ENCODE measurements at places on chromosomes 7 and 10.

DNA sequence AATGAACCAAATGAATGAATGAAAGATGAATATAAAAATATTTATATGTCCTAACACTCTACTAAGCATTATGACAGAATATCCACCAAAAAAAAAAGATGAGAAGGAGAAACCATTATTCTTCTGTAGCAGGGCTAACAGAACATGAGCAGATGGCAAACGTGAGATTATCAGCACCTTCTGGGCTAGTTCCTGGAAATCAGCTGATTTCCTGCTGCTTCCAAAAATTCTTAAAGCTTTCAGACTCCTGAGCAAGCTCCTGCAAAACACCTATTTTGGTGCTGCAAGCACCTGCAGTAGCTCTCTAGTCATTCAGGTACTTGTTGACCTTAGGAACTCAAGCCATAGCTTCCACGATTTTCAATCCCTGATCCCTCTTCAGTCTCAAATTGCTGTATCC is 51.8 kb downstream of the NPSR1 start:
- DNase-seq, result no peak

DNA sequence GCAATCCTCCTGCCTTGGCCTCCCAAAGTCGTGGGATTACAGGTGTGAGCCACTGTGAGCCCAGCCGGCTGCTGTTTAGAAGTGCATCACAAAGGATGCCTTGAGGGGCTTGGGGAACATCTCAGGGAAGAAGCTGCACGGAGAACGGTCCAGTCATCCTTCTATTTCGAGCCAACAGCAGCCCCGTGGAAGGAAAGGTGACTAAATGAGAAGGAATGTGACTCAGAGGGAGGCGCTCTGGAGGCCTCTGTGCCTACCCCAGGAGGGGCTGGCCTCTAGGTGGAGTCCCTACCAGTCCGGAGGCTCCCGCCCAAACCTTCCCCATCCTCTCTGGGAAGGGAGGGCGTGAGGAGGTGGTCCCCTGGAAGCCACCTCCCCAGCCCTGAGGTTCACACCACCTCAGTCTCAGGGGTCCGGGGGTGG is 76.2 kb downstream of the CTBP2 start:
- DNase-seq, result no peak

- peak; percentile 46 for DNase-seq
Observed at GRCh38 chr10:3192856-3193635, 20.5 kb upstream of the PITRM1 start.

DNA sequence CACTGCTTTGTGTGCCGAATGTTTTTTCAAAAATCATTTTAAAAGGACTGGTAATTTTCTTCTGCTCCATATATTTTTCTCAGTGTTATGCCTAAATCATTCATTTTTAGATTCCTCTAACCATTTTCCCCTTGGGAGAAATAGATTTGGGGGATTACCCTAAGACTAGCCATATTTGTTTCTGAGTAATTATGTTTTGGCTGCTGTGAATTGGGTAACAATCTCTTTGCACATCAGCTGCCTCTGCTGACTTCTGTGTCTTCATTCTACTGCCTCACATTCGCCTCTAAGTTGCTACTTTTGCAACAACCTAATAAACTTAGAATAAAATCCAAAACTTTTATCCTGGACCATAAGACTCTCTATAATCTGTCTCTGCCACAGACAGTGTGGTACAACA is 18.5 kb upstream of the MRC1 start:
- no peak for DNase-seq

DNA sequence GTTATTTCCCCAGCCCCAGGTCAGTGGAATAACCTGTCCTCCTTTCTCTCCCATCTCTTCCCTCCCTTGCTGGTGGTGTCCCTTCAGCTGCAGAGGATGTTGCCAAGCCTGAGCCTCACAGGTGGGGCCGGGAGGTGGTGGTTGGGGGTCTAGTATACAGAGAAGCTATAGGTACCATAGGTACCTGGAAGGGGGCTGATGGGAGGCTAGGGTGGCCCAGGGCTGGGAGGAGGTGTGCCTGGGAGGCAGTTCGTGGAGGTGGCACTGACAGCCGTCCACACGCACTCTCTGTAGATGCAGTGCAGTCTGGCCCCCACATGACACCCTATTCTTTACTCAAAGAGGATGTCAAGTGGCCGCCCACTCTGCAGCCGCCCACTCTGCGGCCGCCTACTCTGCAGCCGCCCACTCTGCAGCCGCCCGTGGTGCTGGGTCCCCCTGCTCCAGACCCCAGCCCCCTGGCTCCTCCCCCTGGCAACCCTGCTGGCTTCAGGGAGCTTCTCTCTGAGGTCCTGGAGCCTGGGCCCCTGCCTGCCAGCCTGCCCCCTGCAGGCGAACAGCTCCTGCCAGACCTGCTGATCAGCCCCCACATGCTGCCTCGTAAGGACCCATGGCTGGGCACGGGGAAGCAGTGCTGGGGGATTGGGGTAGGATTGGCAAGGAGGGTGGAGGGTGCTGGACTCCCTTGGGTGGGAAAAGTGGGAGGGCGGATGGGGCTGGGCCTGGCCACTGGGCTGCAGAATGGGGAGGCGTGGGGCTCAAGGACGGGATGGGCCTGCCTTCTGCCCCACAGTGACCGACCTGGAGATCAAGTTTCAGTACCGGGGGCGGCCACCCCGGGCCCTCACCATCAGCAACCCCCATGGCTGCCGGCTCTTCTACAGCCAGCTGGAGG is 9.5 kb downstream of the IRF5 start:
- DNase-seq, result no peak

GRCh38 chr10:2980791-2981360 is 86.5 kb upstream of the PFKP start:
- no peak for DNase-seq

- DNase-seq, result no peak
Observed at GRCh38 chr10:8064436-8064835, 9.9 kb downstream of the GATA3 start.

DNA sequence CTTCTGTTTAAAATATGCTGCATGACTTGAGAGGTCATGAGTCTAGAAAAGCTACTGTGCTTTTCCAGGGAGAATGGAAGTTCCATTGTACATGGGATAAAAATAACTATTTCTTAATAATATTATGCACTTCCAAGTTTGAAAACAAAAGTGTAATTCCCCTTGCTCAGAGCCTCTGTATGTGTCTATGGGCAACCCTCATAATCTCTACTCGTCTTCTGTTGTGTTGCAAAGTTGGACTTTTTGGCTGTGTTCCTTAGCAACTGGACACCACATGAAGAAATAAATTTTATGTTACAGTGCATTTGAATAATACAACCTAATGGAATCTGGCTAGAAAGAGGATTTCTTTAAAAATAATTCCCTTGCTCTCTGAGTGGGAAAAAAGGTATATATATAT is 242.6 kb downstream of the TWIST1 start:
- no peak for DNase-seq

- no peak for DNase-seq
Observed at GRCh38 chr7:45726883-45727282, 146.0 kb downstream of the CCDC201 start.

GRCh38 chr7:144632724-144633123 is 203.1 kb downstream of the TPK1 start:
- DNase-seq, result no peak

DNA sequence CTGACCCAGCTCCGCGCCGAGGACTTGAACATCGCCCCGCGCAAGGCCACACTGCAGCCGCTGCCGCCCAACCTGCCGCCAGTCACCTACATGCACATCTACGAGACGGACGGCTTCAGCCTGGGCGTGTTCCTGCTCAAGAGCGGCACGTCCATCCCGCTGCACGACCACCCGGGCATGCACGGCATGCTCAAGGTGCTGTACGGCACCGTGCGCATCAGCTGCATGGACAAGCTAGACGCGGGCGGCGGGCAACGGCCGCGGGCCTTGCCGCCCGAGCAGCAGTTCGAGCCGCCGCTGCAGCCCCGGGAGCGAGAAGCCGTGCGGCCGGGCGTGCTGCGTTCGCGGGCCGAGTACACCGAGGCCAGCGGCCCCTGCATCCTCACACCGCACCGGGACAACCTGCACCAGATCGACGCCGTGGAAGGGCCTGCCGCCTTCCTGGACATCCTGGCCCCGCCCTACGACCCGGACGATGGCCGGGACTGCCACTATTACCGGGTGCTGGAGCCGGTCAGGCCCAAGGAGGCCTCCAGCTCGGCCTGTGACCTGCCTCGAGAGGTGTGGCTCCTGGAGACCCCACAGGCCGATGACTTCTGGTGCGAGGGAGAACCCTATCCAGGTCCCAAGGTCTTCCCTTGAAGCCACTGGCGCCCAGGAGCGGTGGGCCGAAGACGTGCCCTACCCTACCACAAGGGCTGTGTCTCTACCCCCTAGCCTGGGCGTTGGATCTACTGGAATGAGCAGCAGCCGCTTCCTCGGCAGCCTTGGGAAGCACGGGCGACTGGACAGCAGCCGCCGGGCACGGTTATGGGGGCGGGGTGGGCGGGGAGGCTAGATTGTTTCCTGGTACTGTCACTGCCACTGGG is 945 bp downstream of the ADO start:
- no peak for DNase-seq

GRCh38 chr10:73888514-73888913 is 14.2 kb upstream of the CAMK2G start:
- no peak for DNase-seq

DNA sequence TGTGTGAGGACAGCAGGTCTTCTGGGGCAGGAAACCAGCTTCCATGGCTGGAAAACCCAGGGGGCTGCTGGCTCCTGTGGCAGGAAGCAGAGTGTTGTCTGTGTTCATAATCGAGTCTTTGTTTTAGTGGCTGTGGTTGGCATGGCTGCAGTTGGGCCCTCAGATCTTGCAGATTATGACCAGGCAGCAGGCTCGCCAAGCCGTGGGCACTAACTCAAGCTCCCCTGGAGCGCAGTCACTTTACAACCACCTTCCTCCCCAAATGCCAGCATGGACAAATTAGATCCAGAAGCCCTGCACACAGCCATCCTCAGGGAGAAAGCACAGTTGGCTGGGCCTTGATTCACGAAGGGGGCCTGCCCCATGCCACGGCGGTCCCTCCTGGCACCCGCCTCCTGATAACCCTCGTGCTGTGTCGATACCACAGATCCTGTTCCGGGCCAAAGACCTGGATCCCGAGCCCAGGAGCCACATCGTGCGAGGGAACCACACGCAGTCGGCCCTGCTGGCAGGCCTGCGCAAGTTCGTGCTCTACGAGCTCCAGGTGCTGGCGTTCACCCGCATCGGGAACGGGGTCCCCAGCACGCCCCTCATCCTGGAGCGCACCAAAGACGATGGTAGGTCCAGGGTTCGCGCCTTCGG is 552.5 kb upstream of the FOXK1 start:
- no peak for DNase-seq

DNA sequence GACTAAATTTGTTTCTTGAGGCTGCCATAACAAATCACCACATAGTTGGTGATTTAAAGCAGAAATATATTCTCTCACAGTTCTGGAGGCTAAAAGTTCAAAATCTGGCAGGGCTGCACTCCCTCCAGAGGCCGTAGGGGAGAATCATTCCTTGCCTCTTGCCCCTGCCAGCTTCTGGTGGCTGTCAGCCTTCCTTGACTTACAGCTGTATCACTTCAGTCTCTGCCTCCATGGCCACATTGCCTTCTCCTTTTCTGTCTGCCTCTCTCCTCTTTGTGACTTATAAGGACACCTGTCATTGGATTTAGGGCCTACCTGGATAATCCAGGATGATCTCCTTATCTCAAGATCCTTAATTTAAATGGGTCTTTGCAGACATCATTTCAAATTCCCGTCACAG is 5.8 kb upstream of the LRRC4 start:
- no peak for DNase-seq

DNA sequence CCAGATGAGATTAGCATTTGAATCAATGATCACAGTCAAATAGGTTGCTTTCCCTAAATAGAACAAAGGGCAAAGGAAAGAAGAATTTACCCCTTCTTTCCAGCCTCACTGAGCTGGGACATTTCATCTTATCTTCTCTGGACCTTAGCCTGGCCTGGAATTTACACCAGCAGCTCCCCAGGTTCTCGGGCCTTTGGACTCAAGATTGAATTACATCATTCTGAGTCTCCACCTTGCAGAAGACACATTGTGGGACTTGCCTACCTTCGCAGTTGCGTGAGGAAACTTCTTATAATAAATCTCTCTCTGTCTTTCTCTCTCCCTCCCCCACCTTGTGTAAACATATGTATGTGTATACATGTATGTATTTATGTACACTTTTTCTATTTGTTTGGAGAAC is 732.4 kb downstream of the IPMK start:
- DNase-seq, result no peak

GRCh38 chr10:49737474-49738201 is 24.5 kb downstream of the OGDHL start:
- no peak for DNase-seq

GRCh38 chr7:151686826-151687225 is 167.1 kb upstream of the RHEB start:
- DNase-seq, result no peak

DNA sequence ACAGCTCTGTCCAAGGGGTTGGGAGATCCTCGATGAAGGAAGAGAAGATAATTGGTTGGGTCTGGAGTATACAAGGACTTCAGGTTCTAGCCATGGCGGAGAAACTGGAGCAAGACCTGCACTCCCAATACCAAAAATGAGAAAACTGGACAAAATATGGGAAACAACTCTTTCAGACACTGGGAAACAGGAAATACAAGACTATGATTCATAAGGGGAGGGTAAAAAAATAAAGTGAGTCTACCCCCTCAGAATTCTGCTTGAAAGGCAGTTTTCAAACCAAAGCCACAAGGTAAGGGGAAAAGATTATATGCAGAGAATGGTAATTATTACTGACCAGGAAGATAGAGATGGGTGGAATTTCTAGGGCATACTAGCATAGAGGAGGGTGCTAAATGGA is 10.2 kb upstream of the SEC61G start:
- DNase-seq, result no peak

DNA sequence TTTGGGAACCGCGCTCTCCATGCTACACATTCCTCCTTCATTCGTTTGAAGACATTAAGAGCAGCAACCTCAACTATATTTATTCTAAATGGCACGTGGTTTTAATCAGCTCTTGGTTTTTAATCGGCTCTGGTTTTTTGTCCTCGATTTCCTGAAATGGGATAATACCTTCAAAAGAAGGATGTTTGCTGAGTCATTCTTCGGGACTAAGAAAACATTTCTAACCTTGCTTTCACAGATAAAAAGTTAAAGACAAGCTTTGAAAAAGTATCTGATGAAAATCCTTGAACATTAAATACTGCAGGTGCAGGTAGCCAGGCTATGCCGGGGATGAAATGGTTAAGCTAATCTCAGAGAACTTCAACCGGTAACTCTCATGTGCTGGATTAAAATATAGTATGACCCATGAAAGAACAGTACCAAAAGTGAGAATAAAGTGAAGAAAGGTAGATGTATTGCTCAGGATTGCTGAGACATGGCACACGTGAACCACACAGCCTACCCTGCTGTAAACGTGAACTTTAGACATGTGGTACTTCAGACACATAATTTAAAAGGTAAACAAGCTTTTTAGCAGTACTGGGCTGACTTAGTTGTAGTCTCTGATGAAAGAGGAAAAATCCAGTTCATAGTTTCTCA is 89.1 kb downstream of the PTPRN2 start:
- no peak for DNase-seq
